ENCODE measurements at places on chromosomes 12 and 14.

- DNase-seq = no peak
Measured at GRCh38 chr12:95146769-95147168, 70.5 kb downstream of the FGD6 start.

DNA sequence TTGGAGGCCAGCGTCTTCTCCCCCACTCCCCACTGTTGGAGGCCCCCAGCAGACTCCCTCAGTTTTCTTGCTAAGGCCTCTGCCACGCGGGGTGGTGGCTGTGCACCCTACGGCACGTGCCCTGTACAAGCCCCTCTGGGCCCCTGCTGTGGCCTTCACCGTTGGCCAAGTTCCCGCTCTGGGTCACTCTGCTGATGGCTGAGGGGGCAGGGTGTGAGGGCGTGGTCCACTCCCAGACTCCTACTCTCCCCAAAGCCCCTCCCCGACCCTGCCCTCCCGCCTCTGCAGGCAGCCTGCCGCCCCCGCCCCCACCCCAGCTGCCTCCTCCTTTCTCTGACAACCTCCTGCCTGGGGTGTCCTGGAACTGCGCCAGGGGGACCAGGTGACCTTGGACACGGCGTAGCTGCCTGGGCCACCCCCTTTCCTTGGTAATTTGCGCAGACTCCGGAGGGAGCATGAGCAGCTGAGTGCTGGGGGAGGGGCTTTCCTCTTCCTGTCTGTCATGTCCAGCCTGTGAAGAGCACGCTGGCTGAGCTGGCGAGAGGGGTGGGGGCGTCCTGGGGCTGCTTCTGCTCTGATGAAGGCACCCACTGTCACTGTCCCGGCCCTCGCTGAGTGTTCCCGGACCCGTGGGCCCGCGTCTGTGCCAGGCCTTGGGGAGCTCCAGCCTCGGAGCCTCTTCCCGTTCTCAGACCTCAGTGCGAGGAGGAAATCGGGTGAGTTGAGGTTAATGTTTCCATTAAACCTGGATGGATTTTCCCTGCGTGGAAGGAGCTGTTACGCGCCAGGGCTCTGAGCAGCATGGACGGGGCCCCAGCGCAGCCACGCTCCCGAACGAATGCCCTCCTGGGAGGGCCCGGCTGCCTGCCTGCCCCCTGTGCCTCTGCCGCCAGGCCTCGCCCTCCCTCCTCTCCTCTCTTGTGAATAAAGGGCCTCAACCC, 85.0 kb downstream of the KIF26A start:
- DNase-seq = no peak

- no peak for DNase-seq
Measured at GRCh38 chr14:23357261-23357660, 4.6 kb upstream of the SLC22A17 start.

- no peak for DNase-seq
Measured at GRCh38 chr12:40107803-40108620, 2.1 kb upstream of the SLC2A13 start.

DNA sequence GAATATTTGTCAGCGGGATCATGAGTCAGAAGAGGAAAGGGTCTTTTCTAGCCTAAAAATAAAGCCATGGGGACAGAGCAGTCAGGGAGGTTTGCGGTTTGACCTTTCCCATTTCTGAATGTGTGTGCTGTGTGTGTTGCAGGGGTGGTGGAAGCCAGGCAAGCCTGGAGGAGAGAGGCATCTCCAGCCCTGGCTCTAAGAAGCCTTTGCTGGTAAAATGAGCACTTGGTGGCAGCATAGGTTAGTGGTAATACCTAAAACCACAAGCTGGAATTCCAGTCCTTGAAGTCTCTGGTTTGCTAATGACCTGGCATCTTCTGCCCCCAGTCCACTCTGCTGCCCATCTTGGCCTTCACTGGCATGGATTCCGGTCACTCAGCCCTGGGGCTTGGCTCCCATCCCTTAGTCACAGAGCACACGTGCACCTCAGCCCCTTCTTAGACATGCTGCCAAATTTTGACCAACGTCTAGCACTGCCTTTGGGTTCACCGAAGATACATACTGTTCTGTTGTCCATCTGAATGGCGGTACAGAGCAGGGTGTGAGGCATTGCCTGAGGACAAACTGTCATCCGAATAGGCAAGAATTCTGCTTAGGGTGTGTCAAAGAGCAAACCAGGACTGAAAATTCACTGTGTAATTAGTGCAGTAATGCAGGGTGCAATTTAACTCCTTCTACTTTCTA, 52.7 kb downstream of the KCNA5 start:
- no peak for DNase-seq

Measured in NCI-H526 treated with DMSO at 0.1 percent for 48 hours (cell line).